ENCODE measurements at places on chromosomes 2 and 18. TPM values are rescaled to one million over a fixed set of nuclear protein-coding genes. Genes with fewer than 3 reads are reported as not detected.

CYP1B1 gene
- total RNA-seq, result 26.9 TPM

TACR1 gene
- total RNA-seq, result 0.09 TPM

DLX1 gene
- total RNA-seq, result not detected

CRYBA2 gene
- total RNA-seq, result 29.6 TPM

UGT1A4 gene
- not detected for total RNA-seq

LBX2 gene
- 0.21 TPM for total RNA-seq

METTL21A gene
- total RNA-seq, result 4.5 TPM

TFCP2L1 gene
- 7.7 TPM for total RNA-seq

SERPINB2 gene
- not detected for total RNA-seq

ZNF385B gene
- 0.22 TPM for total RNA-seq

CXCR4 gene
- total RNA-seq, result 20.4 TPM

CNGA3 gene
- total RNA-seq, result 0.09 TPM

NABP1 gene
- total RNA-seq, result 12.8 TPM

MAB21L4 gene
- 0.70 TPM for total RNA-seq

GRCh38 chr2:145815933-145816332, 1296.0 kb upstream of the ZEB2 start:
- no peaks in the 10 kb centered on the region for H3K36me3 ChIP-seq
- H3K27ac ChIP-seq, result no peak overlapping the region
- H3K27me3 ChIP-seq, result no peaks in the 10 kb centered on the region
- H3K4me1 ChIP-seq, result no peaks in the 10 kb centered on the region
- DNase-seq, result no peak

GRCh38 chr2:45891719-45892424, 240.4 kb downstream of the PRKCE start:
- H3K27me3 ChIP-seq, result no peaks in the 10 kb centered on the region
- H3K4me1 ChIP-seq, result peaks cover 41% of the 10 kb centered on the region
- DNase-seq, result peak; percentile 56
- no peak overlapping the region for H3K4me3 ChIP-seq
- H3K27ac ChIP-seq, result peak overlapping the region; percentile 55

DNA sequence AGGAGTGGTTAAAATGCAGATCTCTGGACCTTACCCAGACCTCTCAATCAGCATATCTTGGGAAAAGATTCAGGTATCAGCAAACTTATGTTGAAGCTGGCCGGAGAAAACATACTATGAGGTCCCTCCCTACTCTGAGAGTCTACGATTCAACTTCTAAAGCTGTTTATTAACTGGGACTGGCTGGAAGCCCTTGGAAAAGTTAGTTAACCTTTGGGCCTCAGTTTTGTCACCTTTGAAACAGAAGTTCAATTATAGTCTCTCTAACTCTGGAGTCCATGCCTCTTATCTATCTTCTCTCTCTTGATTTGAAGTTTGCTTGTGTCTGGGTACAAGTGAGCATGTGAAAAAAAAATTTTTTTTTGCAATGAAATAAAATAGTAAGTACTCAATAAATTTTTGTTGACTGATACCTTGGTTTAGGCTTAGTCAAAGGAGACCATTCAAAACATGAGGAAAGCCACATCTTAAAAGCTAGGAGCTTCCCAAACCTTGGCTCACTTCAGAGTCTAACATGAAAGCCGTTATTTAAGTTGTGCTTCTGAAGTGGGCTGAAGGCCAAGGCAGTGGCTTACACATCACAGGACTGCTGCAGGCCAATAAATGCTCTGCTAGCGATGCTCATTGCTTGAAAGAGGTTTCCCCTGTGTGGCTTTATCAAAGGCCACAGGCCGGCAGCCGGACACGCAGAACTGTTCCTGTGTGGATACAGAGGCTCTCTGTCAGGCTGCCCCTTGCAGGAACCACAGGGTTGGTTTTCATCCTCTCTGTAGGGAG, 110.6 kb upstream of the FAM136A start:
- H3K4me3 ChIP-seq, result no peak overlapping the region
- H3K36me3 ChIP-seq, result no peaks in the 10 kb centered on the region
- no peak for DNase-seq

DNA sequence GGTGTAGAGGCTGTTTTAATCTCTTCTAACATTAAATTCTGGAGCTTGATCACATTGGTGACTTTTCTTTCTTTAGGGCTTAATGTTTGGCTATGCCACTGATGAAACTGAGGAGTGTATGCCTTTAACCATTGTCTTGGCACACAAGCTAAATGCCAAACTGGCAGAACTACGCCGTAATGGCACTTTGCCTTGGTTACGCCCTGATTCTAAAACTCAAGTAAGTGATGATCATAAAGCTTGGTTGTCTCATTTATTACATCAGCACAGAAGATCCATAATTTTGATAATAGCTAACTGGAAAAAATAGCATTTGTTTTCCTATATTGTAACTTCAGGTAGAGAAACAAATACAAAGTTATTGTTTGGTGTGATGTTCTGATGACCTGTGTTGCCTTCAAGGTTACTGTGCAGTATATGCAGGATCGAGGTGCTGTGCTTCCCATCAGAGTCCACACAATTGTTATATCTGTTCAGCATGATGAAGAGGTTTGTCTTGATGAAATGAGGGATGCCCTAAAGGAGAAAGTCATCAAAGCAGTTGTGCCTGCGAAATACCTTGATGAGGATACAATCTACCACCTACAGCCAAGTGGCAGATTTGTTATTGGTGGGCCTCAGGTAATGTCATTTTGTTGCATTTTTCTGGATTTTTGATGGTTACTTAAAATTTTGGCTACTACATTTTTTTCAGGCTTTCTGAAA, 2.9 kb downstream of the MAT2A start:
- H3K27ac ChIP-seq, result no peak overlapping the region
- H3K4me1 ChIP-seq, result peaks cover 7% of the 10 kb centered on the region
- H3K36me3 ChIP-seq, result peaks cover 53% of the 10 kb centered on the region
- H3K4me3 ChIP-seq, result peak overlapping the region; percentile 90

DNA sequence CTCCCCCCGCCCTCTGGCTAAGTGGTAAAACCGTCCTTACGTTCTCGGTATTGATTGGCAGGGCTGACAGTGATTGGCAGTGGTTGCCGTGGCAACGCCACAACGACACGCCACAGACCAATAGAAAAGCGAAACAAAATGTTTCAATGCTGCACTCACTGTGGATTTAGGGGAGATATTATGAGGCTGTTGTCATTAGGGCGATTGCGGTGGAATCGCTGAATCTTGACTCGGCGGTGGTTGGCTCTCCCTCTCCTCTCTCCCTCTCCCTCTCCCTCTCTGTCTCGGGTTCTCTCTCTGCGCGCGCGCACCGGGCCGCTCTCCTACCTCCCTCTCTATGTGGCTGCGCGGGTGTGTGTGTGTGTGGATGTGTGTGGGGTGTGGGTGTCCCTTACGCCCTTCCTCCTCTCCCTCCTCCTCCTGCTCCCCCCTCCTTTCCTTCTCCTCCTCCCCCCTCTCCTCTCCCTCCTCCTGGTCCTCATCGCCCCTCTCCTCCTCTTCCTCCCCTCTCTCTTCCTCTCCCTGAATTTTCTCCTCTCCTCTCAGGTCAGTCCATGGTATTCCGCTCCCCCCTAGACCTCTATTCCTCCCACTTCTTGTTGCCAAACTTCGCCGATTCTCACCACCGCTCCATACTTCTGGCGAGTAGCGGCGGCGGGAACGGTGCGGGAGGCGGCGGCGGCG, at the start of gene SIX3:
Gene SIX3, plus strand, starts transcription at position 152 of the 684 bp plus-strand sequence. Its CDS starts 403 bp downstream, at position 555.
- peaks cover 7% of the 10 kb centered on the region for H3K27me3 ChIP-seq
- H3K27ac ChIP-seq, result no peak within 1 kb of the TSS
- H3K36me3 ChIP-seq, result no peaks in the 10 kb centered on the region
- DNase-seq, result no peak
- H3K4me3 ChIP-seq, result peak within 1 kb of the TSS; percentile 38

DNA sequence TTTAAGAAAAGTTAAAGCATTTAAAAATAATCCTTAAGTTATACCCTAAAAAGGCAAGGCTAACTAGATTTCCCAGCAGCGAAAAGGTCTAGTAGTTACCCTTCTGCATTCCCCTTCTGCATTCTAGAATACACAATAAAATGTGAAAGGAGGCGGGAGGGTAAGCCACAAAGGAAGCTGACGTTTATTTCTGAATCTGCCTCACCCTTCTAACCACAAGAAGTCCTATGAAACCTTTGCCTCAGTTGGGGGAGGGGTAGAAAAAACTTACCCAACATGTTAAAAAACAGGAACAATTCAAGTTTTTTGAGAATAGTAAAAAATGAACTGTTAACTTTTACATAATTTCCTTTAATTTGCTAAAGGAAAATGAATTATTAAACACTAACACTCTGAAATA, 11.3 kb downstream of the STK17B start:
- H3K4me1 ChIP-seq, result no peaks in the 10 kb centered on the region
- no peaks in the 10 kb centered on the region for H3K27me3 ChIP-seq
- DNase-seq, result no peak
- no peak overlapping the region for H3K4me3 ChIP-seq
- H3K27ac ChIP-seq, result no peak overlapping the region

DNA sequence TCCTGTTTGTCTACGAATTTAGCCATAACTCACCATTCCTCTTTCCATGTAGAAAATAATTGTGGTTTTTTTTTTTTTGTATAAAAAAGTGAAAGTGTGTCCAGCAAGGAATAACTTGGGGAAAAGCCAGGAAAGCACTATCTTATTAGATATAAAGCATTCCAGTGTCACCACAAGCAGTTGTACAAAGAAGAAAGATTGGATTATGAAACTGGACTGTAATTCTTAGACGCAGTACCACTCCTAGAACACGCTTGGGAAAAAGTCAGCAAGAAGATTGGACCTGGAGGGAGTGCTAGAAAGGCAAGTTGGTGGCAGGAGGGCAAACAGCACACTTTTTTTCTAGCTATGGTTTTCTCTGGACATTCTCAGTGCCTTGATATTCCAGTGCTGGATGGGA, 186.7 kb downstream of the PARD3B start:
- H3K27me3 ChIP-seq, result no peaks in the 10 kb centered on the region
- no peak overlapping the region for H3K27ac ChIP-seq
- no peak overlapping the region for H3K4me3 ChIP-seq

GRCh38 chr2:182186132-182186735, 200.6 kb downstream of the PPP1R1C start:
- no peaks in the 10 kb centered on the region for H3K4me1 ChIP-seq
- H3K27ac ChIP-seq, result no peak overlapping the region
- H3K27me3 ChIP-seq, result no peaks in the 10 kb centered on the region
- DNase-seq, result no peak
- H3K4me3 ChIP-seq, result no peak overlapping the region
- H3K36me3 ChIP-seq, result no peaks in the 10 kb centered on the region

GRCh38 chr2:227889336-227889735, 17.9 kb downstream of the DAW1 start:
- DNase-seq, result no peak
- H3K36me3 ChIP-seq, result no peaks in the 10 kb centered on the region
- H3K27ac ChIP-seq, result no peak overlapping the region
- H3K27me3 ChIP-seq, result no peaks in the 10 kb centered on the region
- no peaks in the 10 kb centered on the region for H3K4me1 ChIP-seq

DNA sequence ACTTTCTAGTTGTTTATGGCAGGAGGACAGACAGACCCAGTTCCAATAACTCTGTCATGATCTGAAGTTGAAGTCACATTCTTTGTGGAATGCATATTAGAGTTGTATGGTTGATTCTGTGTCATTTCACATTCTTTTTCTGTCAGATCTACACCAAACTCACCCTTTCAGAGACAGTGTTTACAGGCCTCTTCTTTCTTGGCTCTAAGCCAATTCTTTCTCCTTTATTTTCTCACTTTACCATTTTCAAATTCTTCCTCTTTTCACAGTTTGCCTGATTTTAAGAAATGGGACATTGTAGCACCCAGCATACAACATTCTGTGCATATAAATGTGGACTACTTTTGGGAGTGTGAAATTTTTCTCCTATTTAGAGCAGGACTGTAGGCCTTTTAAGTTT, 103.7 kb downstream of the CCDC85A start:
- H3K4me3 ChIP-seq, result no peak overlapping the region
- H3K27ac ChIP-seq, result no peak overlapping the region
- DNase-seq, result no peak
- no peaks in the 10 kb centered on the region for H3K4me1 ChIP-seq

GRCh38 chr2:104678181-104678580, 175.7 kb upstream of the POU3F3 start:
- no peak overlapping the region for H3K4me3 ChIP-seq
- H3K36me3 ChIP-seq, result no peaks in the 10 kb centered on the region
- H3K27me3 ChIP-seq, result no peaks in the 10 kb centered on the region
- H3K27ac ChIP-seq, result no peak overlapping the region
- no peak for DNase-seq

DNA sequence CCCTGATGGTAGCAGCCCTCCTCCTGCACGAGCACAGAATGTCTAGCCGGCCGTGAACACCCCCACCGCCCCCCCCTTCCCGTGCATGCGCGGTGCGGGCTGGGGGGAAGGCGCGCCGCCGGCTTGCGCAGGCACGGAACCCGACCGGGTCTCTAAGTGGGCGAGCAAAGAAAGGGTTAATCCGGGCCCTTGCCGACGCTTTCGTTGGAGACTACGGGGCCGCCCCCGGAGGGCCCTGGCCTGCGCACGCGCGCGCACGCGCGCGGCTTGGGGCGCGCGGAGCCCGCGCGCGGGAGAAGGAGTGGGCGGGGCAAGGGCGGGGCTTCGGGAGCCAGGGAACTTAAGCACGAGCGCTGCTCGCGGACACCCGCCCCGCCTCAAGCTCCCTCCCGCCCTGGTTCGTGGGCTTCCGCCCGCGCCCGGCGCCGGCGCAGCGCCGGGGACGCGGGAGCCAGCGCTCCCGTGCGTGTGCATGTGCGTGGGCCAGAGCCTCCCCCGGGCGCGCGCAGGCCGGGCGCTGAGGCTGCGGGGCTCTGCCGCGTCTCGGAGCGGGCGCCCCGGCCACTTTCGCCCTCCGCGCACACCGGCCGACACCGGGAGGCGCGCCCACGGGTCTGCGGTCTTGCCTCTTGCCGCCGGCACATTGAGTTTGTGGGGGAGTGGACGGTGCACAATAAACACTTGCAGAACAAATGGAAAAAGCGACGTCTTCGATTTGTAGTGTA, 617 bp upstream of the ZBTB14 start:
- peaks cover 14% of the 10 kb centered on the region for H3K4me1 ChIP-seq
- H3K36me3 ChIP-seq, result peaks cover 7% of the 10 kb centered on the region
- DNase-seq, result peak; percentile 97
- no peaks in the 10 kb centered on the region for H3K27me3 ChIP-seq
- peak overlapping the region; percentile 91 for H3K27ac ChIP-seq

- H3K4me1 ChIP-seq, result no peaks in the 10 kb centered on the region
- no peaks in the 10 kb centered on the region for H3K27me3 ChIP-seq
- DNase-seq, result no peak
- H3K27ac ChIP-seq, result no peak overlapping the region
- no peaks in the 10 kb centered on the region for H3K36me3 ChIP-seq
- no peak overlapping the region for H3K4me3 ChIP-seq
Observed at GRCh38 chr18:3692113-3692621, 242.2 kb downstream of the TGIF1 start.

- H3K4me1 ChIP-seq, result no peaks in the 10 kb centered on the region
- no peaks in the 10 kb centered on the region for H3K36me3 ChIP-seq
- no peak overlapping the region for H3K27ac ChIP-seq
- no peaks in the 10 kb centered on the region for H3K27me3 ChIP-seq
- no peak for DNase-seq
- no peak overlapping the region for H3K4me3 ChIP-seq
Observed at GRCh38 chr18:8835521-8835953, 130.2 kb downstream of the MTCL1 start.

DNA sequence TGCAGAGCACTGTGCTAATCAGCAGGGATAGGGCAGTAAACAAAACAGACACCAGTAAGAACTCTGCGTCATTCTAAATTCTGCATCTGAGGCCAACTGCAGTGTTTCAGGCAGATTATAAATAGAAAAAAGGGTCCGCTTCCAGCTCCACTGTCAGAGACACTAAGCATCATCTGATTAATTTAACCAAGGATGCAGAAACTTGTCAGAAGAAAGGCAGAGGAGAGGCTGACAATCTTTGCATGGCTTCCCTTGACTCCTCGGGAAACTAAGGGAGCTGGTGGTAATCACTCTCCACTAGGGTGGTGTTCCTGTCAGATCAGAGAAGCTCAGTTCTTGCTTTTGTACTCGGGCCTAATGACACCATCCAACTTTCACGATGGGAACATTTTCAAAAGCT, 123.5 kb downstream of the DNAH6 start:
- no peak overlapping the region for H3K4me3 ChIP-seq
- no peaks in the 10 kb centered on the region for H3K4me1 ChIP-seq
- DNase-seq, result no peak
- H3K27ac ChIP-seq, result no peak overlapping the region
- H3K36me3 ChIP-seq, result no peaks in the 10 kb centered on the region

Data from pancreas (tissue), 10 donors.